Activated CD4-positive, CD25-positive, alpha-beta regulatory T cell (primary cell): ENCODE measurements at places on chromosomes 11 and 22.

- no peak for DNase-seq
Observed at GRCh38 chr22:36563444-36563843, 34.5 kb upstream of the EIF3D start.

DNA sequence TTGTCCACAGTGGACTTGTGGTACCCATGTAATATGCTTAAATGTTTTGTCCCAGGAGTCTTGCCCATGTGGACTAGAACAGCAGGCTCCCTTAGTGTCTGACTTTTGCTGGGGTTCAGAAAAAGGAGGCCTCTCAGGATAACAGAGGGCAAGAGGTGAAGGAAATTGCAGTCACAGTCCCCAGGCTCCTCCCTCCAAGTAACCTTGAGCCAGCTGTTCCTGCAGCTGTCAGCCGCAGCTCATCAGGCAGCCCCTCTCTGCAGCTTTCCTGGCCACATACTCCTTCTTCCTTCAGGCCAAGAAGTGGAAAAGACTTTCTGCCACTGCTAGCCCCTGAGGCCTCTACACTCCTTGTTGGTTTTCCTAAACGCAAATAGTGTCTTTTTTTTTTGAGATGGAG, 6.3 kb upstream of the MYO18B start:
- no peak for DNase-seq

DNA sequence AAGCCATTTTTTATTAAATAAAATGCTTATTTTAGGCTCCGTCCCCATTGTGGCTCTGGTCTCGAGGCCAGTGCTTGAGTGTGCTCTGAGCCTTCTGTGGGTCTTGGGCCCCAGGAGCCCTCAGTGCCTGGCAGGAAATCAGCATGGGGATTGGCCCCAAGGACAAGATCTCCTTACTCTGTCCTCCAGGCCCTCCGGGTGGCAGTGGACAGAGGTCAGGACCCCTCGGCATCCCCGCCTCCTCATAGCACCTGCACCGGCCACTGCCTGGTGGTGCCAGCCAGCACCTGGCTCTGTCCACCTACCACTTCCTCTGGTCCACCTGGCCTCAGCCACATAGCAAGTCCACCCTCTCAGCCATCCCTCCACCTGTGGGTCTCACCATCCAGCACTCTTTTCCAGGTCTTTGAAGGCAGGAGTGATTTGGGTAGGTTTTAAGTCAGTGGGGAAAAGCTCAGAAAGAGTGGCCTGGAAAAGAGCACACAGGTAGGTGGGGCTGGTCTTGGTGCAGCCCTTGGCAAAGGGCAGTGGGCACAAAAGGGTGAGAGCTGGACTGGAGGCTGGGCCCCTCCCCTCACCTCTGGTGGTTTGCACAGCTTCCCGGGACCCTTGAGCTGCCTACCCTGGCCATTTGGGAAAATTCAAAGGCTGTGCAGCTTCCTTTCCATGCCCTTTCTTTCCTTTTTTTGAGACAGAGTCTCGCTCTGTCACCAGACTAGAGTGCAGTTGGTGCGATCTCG, 3.5 kb downstream of the CLDN5 start:
- DNase-seq: no peak

DNA sequence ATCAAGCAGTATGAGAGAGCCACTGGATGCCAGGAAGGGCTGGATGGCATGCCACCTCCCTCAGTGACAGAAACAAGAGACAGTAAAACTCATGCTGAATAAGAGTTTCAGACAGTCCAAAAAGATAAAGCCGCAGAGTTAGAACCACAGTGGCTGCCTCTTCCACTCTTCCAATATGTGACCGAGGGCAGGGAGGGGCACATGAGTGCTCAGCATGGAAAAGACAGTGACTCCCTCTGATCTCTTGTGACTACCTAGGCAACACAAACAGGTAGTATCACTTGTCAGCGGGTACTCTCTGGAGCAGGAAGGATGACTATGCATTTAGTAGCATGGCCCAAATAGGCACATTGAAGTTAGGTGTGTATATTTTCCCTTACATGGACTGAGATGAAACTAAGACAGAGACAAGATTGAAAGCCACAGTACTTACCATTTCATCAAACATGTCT, 295.4 kb downstream of the CADM1 start:
- DNase-seq: no peak

- DNase-seq: no peak
Observed at GRCh38 chr11:90349731-90350130, 126.9 kb upstream of the CHORDC1 start.

GRCh38 chr22:43005106-43005505, 9.8 kb downstream of the PACSIN2 start:
- DNase-seq: no peak
